ENCODE measurements at places on chromosomes 7 and 10.

GRCh38 chr7:142053988-142054387, 57.5 kb upstream of the MGAM2 start:
- DNase-seq, result no peak

DNA sequence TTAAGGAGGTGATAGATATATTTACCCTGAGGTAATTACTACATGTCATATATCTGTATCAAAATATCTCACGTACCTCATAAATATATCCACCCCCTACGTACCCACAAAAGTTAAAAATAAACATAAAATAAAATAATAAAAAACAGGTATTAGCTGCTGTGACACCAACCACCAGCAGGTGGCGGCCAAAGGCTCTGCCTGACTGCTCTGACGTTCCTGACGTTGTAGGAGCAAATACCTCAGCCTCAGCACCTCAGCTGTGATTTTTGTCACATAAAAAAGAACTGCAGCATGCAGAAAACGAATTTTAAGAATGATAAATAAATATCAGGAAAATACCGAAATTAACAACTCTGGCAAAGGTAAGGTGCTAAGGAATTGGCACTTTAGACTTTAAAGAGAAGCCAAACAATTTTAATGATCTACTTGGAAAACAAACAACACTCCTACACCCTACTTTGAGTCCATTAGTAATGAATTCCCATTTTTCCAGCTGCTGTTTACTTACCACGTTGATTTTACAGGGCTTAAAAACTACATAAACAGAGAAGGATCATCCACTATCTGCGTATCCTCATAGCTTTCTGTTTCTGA, 125.4 kb upstream of the TARP start:
- DNase-seq, result peak; percentile 58

- no peak for DNase-seq
Measured at GRCh38 chr7:32216759-32217158, 146.6 kb upstream of the PDE1C start.

DNA sequence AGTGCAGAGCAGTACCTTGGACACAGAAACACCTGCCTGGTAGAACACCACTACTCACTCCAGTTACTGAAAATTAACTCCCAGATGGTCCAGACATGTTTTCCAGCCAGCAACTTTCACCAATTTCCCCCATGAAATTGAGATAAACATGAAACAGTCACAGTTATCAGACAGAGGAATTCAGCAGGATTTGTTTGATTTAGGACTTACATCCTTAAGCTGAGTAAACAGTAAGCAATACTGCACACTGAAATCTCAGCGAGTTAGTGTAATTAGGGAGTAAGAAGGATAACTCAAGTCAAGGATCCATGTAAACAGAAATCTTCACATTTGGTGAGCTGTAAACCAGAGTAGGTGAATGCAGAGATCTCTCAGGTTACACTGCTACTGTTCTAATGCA, 353.5 kb downstream of the ELMO1 start:
- DNase-seq, result no peak

DNA sequence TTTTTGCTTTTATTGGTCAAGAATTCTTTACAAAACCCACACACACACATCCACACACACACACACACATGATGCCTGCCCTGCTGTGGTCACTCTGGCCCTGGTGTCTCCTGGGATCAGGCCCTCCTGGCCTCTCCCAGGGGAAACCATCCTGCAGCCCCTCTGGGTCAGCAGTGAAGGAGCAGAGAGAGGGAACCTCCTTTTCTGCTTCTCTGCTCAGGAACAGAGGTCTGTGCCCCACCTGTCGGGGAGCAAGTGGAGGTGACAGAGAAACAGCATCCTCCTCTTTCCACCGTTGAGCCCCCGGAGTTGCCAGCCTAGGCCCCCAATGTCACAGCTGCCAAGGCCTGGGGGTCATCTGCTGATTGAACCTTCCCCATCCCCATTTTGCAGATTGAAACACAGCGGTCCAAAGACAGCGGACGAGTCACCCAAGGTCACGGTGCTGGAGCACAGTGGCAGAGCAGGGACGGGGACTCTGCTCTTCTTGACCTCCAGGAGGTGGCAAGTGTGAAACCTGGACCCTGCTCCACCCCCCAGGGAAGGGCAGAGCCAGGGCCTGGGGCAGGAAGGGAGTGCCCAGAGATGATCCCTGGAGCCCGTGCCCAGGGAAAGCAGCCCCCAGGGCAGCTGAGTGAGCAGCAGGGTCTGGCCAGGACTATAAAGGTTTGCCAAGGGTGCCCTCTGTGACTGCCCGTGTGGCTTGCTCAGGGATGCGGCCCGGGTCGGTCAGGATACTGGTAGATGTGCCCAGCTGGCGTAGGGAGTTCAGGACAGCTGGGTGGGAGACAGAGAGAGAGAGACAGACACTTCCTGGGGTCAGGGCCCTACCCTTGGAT, 15.0 kb upstream of the TBL2 start:
- DNase-seq, result no peak

GRCh38 chr10:78299851-78300468, 266.3 kb downstream of the RPS24 start:
- DNase-seq, result no peak

DNA sequence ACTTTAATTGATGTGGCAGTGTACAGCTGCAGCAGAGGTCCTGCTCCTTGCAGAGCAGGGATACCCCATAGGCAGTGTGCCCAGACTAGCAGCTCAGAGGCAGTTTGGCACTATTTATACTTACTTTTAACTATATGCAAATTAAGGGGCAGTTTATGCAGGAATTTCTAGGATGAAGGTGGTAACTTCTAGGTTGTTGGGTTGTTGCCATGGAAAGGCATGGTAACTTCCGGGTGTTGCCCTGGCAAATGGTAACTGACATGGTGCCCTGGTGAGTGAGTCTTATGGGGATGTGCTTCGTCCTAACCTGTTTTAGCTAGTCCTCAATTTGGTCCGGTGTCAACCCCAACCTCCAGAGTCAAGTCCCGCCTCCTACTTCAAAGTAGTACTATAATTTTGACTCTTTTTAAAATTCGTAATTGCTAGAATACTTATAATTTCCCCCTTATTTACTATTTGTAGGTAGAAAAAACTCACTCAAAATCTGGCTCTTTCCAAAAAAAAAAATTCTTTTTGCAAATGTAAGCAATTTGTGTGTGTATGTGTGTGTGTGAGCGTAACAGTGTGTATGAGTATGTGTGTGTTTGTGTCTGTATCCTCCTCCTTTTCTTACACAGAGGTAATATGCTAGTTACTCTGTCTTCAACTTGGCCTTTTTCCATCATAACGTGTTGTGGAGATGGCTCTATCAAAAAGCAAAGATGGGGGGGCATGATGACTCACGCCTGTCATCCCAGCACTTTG, 5.9 kb downstream of the COL26A1 start:
- no peak for DNase-seq

DNA sequence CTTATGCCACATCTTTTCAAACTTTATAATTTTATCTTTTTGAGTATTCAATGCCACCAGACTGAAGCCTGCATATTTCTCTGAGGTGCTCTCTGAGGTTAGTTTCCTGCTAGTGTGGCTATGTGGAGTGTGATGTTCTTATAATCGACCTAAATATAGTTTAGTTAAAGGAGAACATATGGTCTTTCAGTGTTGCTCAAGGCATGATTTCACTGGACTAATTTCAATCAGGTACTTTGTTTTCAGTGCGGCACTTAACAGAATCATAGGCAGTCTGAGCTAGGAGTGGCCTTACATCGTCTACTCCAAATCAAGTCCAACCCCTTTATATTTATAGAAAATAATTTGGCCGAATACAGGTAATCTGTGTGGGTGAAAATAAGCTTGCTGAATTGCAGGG, 134.2 kb downstream of the NXPH1 start:
- no peak for DNase-seq

DNA sequence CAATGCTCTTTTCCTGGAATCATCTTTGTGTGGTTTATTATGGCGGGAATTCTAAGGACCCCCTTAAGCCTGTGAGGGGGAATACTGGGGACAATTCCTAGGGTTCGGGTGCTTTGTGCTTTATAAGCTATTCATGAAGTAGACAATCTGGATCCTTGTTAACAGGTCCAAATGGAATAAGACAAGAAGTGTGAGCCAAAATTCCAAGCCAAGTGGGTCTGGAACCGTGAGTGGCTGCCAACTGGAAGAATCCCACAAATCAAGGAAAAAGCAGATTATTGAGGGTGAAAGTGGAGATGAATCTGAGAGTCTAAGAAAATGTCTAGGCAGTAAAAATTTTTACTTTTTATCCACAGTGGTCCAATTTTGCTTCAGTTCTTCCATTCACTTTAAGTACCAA, 136.8 kb downstream of the MDFIC start:
- DNase-seq, result no peak

DNA sequence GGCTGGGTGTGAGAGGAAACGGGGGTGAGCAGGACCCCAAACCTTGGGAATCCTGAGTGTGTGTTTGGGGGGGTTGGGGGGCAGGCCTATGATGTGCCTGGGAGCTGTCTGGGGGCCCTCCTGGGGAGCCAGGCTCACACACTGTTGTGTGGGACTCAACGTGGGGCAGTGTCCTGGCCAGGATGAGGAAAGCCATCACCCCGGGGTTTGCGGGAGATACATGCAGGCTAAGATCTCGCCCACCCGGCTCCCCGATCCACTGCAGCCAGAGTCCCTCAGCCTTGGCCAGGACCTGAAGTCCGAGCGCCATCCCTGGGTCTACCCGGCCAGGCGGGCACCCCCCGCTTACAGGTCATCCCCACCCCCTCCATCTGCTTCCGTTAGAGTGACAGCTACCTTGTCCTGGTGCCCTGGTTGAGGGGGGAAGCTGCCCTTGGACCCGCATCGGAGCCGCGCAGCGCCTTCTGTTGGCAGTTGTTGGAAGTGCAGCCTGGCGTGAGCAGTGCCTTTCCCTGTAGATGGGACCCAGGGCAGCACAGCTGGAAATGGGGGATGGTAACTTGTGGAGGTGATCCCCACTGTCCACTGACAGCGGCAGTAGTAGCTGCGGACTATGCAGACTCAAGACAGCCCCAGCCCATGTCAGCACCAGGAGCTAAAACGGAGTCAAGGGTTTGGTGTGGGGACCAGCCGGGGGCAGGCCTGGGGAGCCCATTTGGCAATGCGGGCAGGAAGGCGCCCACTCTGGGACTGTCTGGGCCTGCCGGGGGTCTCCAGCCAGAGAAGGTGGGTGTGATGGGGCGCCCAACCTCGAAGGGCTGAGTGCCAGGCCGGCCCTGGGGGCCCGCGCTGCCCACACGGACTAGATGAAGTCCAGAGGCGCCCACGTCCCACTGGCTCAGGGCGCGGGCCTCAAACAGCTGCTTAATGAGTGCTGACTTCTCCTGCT, 885.6 kb upstream of the ZNF722 start:
- DNase-seq, result no peak

DNA sequence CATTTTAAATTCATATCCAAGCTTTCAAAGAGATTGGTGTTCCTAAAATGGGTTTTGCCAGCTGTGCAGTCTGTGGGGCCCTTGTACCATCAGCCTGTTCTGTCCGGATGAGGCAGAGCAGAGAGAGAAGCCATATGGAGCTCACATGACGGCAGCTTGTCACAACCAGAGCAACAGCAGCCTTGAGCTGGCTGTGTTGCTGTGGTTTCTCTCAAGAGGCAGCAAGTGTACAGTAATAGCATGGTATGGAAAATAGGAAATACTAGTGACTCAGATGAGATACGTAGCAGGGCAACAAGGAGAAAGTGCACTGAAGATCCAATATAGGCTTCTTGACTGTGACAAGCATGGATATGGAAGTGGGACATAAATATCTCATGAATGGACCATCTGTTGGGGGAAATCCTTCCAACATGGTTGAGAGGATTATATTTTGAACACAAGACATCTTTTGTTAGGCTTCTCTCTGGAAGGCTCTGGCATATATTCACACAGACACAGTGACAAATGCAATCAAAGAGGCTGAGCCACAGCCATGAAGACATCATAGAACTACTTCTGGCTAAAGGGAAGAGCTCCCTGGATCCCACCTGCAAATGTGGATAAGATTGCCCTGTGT, 251.0 kb upstream of the TAC1 start:
- peak; percentile 67 for DNase-seq

GRCh38 chr10:117004227-117005025, 561 bp downstream of the SHTN1 start:
- DNase-seq, result no peak

DNA sequence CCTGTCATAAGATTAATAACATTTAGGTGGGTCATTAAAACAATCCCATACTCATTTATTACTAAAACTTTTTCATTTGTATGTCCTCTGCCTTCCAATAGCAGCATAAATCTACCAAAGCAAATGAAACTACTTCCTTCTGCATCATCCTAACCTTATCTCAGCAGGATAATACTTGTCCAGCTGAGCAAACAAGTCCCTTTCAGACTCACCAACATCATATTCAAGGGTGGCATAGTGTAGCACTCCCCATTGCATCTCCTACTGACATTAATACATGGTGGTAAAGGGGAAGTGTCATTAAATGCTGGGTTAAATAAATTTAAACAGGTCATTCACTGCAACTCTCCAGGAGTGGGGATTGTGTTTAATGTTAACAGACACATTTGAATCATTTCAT, 3.4 kb upstream of the MINDY3 start:
- no peak for DNase-seq

GRCh38 chr10:101778151-101778780, 2.4 kb upstream of the FGF8 start:
- no peak for DNase-seq

GRCh38 chr10:4825868-4826791, at the start of gene AKR1E2:
Gene AKR1E2 (plus strand): TSS chr10:4826207. CDS start chr10:4826325, 118 bp downstream.
- peak; percentile 93 for DNase-seq
